GM13977 (cell line): ENCODE measurements at places on chromosomes 11 and 22.
A peak's percentile ranks its signal among the peaks of the same experiment; 100 is the strongest.

- no peak for DNase-seq
Observed at GRCh38 chr11:57479911-57480310, 19.6 kb downstream of the RTN4RL2 start.

DNA sequence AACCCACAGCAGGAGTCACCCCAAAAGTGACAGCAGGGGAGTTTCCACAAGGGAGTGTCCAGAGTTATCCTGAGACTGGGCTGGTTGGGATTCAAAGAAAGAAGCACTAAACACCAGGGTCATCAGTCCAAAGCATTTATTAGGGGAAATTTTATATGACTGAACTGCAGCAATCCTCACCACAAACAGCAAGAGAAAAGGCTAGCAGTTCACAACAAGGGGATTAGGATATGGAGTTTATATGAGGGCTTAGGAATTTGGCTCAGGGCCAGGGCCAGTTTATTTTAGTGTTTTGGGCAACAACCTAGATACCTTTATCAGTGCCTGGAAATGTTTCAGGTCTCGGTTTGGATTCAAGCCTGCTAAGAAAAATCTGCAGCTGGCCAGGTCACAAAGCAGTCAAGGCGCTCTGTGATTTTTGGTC, 4.6 kb upstream of the TMEM126A start:
- DNase-seq: no peak

GRCh38 chr22:36075724-36076123, 47.1 kb upstream of the RBFOX2 start:
- DNase-seq: no peak

- DNase-seq: no peak
Observed at GRCh38 chr11:16155448-16155847, 200.9 kb downstream of the SOX6 start.

DNA sequence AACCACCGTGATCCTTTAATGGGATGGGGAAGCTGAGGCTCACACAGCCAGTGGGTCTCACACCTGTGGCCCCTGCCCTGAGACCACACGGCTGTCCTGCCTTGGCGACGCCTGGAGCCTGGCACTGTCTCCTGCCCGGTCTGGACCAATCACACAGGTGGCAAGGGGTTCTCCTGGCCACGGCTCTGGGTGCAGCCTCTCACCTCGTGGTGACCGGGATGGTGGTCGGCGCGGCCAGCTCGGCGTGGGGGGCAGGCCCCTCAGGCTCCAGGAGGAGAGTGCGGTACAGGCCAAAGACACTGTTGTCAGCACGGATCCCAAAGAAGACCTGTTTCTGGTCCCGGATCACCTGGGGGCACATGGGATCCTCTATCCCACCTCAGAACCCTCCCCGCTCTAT, 8.7 kb downstream of the ANO9 start:
- no peak for DNase-seq

GRCh38 chr11:134760957-134761356, 348.9 kb upstream of the B3GAT1 start:
- DNase-seq: no peak

- no peak for DNase-seq
Observed at GRCh38 chr11:121054266-121054665, 30.4 kb downstream of the TBCEL start.

GRCh38 chr11:3906166-3906565, 50.7 kb downstream of the STIM1 start:
- DNase-seq: no peak

DNA sequence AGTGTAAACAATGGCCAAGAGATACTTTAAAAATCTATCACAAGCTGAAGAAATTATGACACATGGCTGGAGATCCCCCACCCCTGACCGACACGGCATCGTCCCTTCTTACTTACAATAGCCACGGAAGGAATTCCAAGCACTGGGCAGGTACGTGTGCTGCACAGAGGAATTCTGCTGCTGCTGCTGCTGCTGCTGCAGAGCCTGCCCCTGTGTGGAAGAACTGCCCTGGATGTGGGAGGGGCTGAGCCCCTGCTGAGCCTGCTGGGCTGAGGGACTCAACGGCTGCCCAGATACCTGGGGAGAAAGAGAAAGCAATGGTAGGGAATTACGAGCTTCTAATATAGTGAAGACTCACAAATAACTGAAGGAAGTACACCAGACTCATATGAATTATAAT, 15.0 kb upstream of the NFRKB start:
- DNase-seq: no peak

- DNase-seq: no peak
Observed at GRCh38 chr22:25452116-25452700, 112.3 kb upstream of the GRK3 start.

GRCh38 chr11:62574363-62575071, 826 bp upstream of the EEF1G start:
- DNase-seq: peak; percentile 36

- no peak for DNase-seq
Observed at GRCh38 chr11:61762223-61762615, 9.8 kb downstream of the MYRF start.

GRCh38 chr11:122682464-122682863, 26.9 kb downstream of the UBASH3B start:
- DNase-seq: no peak

DNA sequence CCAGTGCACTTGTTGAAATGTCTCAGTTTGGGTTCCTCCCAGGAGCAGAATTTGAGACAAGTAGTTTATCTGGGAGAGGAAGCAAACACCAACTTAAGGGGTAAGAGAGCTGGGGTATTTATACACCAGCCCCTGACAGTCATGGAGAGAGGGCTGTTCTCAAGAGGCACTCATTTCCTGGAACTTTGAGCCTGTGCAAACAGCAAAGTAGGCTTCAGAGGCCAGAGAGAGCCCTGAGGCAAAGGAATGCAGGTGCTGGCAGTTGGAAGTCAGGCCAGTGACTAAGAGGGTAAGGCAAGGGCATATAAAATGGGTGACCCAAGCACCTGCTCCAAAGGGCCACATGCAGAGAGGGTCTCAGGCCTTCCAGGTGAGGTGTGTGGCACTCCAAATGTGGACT, 16.1 kb downstream of the MS4A18 start:
- no peak for DNase-seq

DNA sequence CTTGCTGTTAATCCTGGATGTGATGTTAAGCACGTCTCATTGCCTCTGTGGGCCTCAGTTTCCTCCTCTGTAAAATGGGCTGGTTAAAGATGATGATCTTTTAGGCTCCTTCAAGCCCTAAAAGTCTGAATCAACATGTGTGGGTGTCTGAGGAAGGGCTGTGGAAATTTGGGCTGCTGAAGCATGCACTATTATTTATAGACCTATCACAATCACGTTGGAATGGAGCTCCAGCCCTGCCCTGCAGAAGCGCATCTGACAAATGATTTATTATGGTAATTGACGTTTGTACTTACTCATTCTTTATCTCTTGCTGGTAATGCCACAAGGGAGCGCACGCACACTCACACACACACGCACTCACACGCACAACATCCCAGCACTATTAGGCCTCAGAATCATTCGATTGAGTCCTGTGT, 20.4 kb downstream of the P2RX3 start:
- DNase-seq: no peak

- DNase-seq: no peak
Observed at GRCh38 chr11:117492578-117493251, 165.1 kb downstream of the CEP164 start.

DNA sequence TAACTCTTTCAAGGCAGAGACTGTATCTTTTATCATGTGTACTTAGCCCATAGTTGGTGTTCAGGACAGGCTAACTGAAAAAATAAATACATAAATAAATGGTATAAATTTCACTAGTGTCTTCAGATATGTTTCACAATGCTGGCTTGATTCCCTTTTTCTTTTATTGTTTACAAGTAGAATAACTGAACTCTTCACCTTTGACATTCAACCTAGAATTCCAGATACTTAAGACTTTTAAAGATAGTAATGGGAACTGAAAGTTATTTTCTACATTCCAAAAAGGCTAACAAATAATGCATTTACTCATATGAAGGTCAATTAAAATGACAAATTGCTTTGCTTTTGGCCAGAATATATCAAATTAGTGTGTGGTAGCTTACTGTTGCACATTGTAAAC, 411.3 kb upstream of the TENM4 start:
- no peak for DNase-seq

DNA sequence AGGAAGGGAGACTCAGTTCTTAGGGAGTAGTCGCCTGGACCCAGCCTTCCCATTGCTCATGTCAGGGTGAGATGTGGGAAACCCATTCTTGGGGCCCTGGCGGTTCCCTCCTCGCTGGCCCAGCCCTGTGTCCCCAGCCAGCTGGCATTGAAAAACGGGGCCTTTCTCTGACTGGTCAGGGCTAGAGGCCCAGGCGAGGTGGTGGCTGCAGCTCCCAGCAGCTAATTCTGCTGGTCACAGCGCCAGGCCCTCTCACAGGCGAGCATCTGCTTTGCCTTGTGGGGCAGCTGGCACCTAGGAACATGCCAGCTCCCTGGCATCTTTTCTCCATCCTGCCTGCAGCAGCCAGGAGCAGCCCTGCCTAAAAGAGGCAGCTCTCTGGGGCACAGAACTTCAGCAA, 20.1 kb downstream of the TSPAN18 start:
- no peak for DNase-seq

DNA sequence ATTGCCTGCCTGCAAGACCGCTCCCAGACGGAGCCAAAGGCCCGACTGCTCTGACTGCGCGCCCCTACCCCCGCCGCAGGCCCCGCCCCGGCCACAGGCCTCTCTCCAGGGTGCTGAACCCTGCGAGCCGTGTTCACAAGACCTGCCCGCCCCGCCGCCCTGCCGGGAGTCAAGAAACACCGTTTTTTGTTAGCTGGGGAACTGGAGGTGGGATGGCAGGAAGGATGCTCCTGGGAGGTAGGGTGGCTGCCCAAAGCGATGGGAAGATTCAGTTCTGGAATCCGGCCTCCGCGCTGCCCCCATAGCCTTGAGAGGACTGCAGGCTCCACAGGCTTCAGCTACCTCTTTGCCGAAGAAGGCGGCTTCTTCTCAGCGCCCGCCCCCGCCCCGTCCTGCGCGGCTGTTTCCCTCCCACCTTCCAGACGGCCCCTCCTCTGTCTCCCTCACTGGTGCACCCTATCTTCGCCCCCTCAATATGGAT, 2.7 kb upstream of the PDE2A start:
- DNase-seq: peak; percentile 68

DNA sequence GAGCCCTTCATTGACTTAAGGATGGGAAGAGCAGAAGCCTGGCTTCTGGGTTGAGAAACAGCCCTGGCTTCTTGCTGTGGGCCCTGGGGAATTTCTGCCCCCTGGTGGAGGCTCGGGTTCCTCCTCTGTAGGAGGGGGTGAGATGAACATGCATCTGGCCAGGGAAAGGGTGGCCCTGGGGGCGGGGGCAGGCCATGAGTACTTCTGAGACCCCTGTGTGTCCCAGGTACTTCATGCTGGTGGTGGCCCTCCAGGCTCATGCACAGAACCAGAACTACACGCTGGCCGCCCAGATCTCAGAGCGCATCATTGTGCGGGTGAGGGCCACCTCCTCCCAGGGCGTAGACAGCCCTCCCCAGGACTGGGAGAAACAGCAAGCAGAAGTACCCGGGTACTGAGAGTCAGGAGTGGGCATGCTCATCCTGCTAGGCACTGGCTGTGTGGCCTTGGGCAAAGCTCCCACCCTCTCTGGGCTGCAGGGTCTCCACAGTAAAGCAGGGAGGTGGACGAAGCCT, 15.8 kb downstream of the TMEM258 start:
- DNase-seq: peak; percentile 94

GRCh38 chr11:100068116-100068515, 619.0 kb upstream of the ARHGAP42 start:
- no peak for DNase-seq

DNA sequence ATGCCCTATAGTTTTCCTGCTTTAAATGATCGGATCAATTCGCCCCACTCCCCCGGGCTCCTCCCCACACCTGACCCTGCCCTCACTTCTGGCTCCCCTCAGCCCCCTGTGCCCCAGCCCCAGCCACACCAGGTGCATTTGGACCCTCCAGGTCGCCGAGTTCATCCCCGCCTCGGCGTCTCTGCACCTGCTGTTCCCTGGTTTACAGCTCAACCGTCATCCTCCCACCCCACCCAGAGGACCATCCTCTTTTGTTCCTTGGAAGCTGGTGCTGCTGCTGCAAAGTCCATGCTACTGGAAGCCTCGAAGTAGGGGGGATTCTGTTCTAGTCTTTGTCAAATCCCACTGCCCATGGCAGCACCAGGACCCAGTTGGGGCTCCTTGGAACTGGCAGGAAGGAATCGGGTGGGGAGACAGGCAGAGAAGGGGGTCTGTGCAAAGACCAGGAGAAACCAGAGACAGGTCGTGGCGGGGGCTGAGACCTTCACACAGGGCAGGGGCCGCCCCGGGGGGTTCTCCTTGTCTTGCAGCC, 4.5 kb upstream of the MUC5B start:
- DNase-seq: no peak

GRCh38 chr22:44329179-44329796, 16.5 kb upstream of the SHISAL1 start:
- DNase-seq: peak; percentile 83

DNA sequence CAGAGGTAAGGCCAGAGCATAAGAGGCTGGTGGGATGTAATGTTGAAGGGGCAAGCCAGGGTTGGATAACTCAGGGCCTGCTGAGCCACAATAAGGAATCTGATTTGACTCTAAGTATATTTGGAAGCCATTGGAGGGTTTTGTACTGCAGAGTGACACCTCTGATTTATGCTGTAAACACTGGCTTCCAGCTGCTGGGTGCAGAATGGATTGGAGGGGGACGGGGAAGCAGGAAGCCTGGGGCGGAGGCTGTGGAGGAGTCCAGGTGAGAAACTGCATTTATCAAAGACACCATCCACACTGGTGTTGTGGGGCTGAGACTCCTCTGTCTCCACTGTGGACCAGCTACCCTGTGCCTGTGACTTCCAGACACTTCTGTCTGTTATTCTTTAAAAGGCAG, 26.8 kb downstream of the MIAT start:
- no peak for DNase-seq

DNA sequence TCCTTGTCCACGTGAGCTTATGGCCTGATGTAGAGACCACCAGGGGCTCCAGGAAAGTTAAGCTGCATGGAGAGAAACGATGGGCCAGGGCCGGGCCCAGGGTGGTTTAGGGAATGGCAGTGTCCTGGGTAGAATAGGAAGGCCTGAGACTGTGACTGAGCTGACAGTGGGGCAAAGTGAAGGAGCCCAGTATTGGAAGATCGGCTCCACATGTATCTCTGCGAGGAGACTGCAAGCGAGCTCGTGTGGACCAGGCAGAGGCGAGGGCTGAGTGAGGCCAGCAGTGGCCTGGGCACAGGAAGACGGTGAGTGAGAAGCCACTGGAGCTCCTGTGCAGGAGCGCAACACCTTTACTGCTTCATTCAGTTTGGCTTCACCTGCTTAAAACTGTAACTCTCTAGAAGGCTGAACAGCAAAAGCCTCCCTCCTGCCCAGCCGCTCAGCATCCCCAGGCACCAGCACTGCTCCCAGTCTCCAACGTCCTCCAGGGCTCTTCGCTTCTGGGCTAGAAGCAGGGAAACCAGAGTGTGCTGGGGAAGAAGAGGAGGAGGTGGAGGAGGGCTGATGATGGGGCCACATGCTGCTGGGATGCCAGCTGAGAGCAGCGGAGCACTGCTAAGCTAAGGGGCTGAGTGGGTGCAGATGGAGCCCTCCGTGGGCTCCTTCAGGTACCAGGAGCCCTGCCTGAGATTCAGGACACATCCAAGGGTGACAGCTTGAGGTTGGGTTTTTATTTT, 13.5 kb downstream of the TCIRG1 start:
- DNase-seq: peak; percentile 9
